ENCODE measurements at places on chromosomes 3 and 15.

GRCh38 chr3:49255718-49256511 is 21.1 kb downstream of the C3orf62 start:
- no peak for DNase-seq

GRCh38 chr15:56757875-56758274 is 24.6 kb upstream of the ZNF280D start:
- DNase-seq, result no peak

DNA sequence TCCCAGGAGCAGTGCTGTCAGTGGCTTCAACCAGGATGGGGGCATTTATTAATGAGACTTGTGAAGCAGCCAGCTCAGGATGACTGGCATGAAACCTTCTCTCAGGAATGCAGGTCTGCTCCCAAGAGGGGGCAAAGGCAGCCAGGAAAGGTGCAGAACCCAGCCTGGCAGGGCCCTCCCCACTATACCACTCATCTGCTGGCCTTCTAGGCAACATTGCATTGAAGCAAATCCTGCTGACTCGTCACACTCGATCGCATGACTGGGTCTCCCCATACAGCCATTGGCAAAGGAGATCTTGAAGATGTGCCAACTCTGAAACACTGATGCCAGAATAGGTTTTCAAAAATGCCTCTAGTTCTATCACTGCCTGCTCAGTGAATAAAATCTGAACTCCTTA is 65.7 kb upstream of the CMTM7 start:
- DNase-seq, result no peak

- DNase-seq, result no peak
Measured at GRCh38 chr15:60219866-60220265, 177.9 kb downstream of the ANXA2 start.

GRCh38 chr15:80242132-80242769 is 9.8 kb downstream of the CTXND1 start:
- DNase-seq, result no peak

DNA sequence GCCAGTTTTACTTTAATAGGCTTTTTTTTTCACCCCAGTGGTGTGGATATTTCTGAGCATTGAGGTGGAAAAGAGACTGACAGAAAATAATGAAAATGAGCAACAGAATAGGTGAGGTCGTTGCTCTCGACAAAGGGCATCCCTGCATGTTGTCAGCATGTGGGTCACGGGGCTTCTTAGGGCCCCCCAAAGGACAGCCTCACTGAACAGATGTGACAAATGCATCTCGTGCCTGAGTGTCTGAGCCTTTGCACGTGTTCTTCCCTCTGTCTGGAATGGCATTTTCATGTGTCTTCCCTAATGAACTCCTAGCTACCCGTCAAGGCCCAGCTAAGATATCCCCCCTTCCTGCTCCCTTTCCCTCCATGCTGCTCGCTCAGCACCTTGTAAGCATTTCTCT is 31.8 kb downstream of the FAH start:
- DNase-seq, result no peak

- no peak for DNase-seq
Measured at GRCh38 chr3:121493431-121493830, 52.4 kb downstream of the POLQ start.

DNA sequence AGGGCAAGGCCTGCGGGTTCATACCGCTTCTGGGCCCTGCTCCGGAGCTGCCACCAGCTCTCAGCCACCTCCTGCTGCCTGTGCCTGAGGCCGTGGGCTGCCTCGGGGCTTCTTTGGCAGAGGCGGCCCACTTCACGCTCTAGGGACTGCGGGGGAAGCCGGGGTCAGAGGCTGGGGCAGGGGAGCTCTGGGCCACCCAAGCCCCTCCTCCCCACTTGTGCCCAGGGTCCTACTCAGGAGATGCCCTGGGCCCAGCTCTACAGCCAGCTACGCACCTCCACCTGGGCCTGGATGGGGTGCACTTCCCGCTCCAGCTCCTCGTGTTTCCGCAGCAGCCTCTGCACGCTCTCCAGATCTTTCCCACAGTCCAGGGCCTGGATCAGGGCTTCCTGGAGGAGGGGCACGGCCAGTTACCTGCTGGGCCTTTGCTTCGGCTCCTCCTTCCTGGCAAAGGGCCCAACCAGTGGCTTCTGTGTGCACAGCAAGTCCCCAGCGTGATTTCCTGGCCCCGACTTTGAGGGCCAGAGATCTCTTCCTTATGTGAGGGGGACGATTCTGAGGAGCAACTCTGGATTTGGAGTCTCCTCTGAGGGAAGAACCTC is 24.0 kb downstream of the PLA2G4B start:
- no peak for DNase-seq

GRCh38 chr15:92989470-92989869 is 89.3 kb downstream of the CHD2 start:
- no peak for DNase-seq

- peak; percentile 62 for DNase-seq
Measured at GRCh38 chr15:86905625-86906256, 826.1 kb downstream of the AGBL1 start.

DNA sequence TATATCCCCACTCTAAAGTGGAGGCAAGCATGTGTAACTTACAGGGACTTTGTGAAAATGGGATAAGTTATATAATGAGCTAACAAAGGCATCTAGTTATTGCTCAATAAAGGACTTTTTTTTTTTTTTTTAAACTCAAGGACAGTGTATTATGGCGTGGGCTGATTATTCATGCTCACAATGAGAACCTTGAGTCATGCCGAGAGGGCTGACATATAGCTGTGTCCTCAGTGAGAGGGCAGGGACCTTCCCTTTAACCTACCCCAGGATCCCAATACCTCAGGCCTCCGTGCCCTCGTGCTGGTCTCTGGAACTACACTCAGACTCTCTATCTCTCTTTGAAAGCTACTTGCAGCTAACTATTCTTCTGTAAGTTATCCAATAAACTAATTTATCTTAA is 319.9 kb upstream of the ICE2 start:
- no peak for DNase-seq

DNA sequence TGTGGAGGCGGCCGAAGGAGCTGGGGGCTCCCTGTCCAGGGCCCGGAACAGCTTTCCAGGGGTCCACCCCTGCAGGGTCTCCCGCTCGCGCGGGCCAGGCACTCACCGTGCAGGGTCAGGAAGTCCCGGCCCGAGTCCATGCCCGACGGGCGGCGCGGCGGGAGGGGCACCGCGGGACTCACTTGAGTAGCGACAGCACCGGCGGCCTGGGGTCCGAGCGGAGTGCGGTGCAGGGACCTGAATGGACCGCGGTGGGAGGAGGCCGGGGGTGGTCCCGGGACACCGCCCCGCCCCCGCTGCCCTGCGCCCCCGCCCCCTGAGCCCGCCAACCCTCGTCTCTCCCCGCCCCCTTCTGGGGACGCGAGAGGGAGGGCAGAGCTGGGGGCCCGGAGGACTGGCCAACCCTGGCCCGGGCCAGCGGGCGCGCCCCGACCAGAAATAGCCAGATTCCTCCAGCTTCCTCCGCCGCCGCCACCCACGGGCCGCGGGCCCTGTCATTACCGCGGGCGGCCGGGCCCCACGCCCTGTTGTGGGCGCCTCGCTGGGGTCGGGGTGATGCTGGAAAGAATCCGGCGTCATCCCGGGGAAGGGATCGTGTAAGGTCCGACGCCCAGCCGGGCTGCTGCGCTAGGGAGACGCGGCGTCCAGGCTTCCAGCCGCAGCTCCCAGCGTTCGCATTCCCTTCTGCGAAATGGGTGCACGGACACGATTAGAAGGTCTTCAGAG is at the start of gene PLCD1:
Gene PLCD1 (minus strand): TSS at position 243 of the 726 bp plus-strand sequence. CDS start 103 bp downstream, at position 140.
- DNase-seq, result no peak

- DNase-seq, result no peak
Measured at GRCh38 chr15:83794209-83794608, 140.3 kb downstream of the ADAMTSL3 start.

- no peak for DNase-seq
Measured at GRCh38 chr3:64290864-64291263, 65.6 kb upstream of the PRICKLE2 start.

DNA sequence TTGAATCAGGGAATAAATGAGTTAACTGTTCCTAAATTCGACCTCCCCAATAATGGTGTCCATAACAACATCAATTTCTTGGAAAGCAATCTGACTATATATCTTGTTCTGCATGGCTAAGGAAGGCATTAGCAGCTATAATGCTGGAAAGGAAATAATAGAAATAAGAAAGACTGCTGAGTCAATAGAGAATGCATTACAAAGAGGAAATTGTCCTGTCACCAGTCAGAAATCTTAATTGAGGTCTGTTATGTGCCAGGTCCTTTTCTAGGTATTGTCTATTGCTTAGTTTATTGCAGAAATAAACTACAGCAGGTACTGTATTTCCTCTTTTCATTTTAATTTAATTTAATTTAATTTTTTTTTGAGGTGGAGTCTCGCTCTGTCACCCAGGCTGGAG is 5.9 kb upstream of the PPP1R2 start:
- DNase-seq, result no peak

- DNase-seq, result no peak
Measured at GRCh38 chr15:35522061-35522460, 23.9 kb downstream of the DPH6 start.

DNA sequence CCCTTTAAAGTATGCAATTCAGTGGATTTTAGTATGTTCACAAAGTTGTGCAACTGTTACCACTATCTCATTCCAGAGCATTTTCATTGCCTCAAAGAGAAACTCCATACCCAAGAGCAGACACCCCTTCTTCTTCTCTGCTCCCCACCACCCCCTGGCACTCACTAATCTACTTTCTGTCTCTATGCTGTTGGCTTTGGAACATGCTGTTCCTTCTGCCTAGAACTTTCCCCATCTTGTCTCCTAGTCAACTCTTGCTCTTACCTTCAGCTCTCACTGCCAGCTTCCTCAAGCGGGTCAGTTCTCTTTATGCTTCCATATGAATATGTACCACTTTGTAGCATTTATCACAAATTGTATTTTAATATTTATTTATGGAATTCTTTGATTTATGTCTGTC is 50.1 kb downstream of the TYRO3 start:
- no peak for DNase-seq

- no peak for DNase-seq
Measured at GRCh38 chr15:59221511-59222505, 15.2 kb downstream of the LDHAL6B start.

GRCh38 chr3:195184716-195185421 is 86.1 kb downstream of the XXYLT1 start:
- no peak for DNase-seq
